HepG2 (cell line): ENCODE measurements at places on chromosomes 7 and 10. TPM values are rescaled to one million over a fixed set of nuclear protein-coding genes. Genes with fewer than 3 reads are reported as not detected.

DNA sequence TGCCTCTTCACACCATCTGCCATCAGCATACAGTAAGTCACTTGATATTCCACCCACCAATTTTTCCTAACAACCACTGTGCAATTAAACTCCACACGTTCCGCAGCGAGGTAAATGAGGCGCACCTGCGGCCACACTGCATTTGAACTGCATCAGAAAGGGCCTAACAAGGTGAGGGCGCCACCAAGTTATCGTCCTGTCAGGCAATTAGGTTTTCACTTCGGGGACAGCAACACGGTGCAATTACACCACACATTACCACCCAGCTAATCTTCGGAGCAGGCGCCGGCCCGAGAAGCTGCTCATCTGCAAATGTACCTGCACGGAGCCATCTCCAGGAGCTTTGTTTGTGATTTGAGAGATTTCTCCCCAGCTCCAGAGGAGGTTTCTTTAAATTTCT lies 84.4 kb downstream of the EBF3 start:
- no peaks in the 10 kb centered on the region for H3K27me3 ChIP-seq
- no peak overlapping the region for H3K27ac ChIP-seq
- DNase-seq: no peak
- H3K4me3 ChIP-seq: no peak overlapping the region
- no peaks in the 10 kb centered on the region for H3K4me1 ChIP-seq

FLNC gene
- total RNA-seq: 0.01 and 0.02 TPM in 2 replicates

SAMD9 gene
- total RNA-seq: 1.5 and 3.0 TPM in 2 replicates

LMOD2 gene
- total RNA-seq: not detected in 2 replicates

MICALL2 gene
- total RNA-seq: 1.8 and 5.8 TPM in 2 replicates
